ENCODE measurements at places on chromosomes 5 and 9.

DNA sequence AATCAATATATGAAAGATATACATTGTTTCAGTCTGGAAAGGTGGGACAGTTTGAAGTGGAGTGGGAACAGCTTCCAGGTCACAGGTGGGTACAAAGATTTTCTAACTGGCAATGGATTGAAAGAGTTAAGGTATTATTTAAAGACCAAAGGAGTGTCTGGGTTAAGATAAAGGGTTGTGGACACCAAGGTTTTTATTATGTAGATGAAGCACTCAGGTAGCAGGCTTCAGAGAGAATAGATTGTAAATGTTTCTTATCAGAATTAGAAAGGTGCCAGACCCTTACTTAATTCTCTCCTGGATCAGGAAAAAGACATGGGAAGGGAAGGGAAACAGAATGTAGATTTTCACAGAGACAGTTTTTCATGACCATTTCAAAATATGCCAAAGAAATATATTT lies 1174.8 kb downstream of the MAT2B start:
- no peak for DNase-seq

DNA sequence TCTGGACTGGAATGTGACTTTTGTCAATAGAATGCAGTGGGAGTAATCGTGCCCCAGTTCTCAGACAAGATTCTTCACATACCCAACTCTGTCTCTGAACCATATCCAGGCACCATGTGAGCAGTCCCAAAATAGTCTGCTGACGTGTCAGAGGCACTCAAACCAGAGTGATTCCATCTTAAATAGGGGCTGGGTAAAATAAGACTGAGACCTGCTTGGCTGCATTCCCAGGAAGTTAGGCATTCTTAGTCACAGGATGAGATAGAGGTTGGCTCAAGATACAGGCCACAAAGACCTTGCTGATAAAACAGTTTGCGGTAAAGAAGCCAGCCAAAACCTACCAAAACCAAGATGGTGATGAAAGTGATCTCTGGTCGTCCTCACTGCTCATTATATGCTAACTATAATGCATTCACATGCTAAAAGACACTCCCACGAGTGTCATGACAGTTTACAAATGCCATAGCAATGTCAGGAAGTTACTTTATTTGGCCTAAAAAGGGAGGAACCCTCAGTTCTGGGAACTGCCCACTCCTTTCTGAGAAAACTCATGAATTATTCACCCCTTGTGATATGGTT lies 16.9 kb upstream of the PLCXD3 start:
- DNase-seq = no peak

DNA sequence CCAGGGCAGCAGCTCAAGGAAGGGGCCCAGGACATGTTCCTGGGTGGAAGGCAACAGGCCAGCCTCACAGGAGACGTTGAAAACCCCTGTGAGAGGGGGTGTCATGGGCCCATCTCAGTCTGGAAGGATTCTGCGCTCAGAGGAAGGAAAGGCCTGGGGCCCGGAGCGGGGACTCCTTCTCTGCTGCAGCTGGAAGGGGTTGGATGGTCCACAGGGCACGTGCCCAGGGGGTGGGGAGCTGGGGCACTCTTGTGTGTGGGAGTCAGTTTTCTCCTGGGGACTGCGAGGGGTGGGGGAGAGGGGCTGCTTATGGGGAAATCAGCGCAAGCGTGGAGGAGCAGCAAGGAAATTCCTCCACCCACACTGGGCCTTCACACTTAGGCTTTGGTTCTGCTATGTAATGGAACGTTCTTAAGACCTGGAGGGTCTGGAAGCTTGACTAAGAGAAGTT lies 2.9 kb upstream of the LPCAT1 start:
- no peak for DNase-seq

GRCh38 chr5:67019065-67019845 lies 177.3 kb downstream of the CD180 start:
- DNase-seq = no peak

DNA sequence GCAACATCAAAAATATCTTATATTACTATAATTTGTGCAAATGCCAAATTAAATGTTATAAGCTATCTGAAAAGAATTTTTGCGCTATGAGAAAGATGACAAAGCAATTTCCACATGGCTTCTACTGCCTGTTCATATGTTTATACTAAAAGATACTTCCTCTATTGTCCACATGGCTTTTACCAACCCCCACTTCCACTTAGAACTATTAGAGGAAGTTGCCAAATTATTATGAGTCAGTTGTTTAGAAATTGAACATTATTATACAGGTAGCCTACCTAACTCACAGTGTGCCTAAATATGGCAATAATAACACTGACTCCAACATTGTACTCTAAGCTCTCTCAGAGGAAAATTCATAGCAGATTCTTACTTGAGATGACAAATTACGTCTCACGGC lies 37.6 kb upstream of the SLC27A6 start:
- no peak for DNase-seq

- DNase-seq = no peak
These were observed 102.4 kb downstream of the SMIM23 start for GRCh38 chr5:171888051-171888481.

DNA sequence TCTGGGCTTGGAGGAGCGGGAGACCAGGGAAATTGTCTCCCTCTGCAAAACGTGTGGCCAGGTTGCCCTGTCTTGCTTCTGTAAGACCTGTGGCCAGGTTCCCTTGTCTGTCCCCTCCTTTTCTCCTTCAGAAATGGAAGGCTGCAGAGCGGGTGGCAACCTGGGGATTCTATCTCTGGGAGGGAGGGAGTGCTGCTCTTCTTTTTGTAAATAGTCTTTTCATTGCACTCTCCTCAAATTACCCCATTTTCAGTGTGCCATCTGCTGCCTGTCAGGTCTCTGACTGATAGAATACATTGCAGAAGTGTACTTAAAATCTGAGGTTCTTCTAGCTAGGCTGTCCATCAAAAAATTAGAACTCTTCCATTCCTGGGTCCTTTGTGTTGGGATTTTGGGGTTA lies 126.0 kb downstream of the GABRB2 start:
- no peak for DNase-seq

DNA sequence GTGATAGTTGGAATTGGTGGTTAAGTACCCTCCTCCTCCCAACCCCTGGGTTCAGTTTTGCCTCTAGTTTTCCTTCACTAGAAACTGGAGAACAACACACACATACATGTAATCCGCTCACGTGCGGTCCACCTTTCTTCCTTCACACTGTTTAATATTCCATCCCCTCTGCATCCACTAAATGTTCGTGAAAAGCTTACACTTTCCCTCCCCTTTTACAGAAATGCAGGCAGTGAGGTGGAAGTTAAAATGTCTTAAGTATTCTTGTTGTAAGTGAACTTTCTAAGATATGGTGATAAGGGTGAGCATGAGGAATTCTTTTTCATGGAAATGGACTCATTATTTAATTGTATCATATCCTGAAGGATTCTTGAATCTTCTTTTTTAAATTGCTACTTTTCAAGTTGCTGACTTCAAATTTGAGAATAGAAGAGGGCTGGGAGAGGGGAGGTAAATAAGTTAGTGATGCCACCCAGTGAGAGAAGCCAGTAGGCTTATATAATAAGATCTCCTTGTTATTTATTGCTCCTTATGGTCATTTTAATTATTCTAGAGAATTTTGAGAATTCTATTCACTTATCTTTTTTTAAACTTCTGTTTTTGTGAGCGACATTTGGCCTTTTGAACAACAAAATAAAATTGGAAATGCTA lies 90.2 kb downstream of the TLE4 start:
- DNase-seq = no peak

DNA sequence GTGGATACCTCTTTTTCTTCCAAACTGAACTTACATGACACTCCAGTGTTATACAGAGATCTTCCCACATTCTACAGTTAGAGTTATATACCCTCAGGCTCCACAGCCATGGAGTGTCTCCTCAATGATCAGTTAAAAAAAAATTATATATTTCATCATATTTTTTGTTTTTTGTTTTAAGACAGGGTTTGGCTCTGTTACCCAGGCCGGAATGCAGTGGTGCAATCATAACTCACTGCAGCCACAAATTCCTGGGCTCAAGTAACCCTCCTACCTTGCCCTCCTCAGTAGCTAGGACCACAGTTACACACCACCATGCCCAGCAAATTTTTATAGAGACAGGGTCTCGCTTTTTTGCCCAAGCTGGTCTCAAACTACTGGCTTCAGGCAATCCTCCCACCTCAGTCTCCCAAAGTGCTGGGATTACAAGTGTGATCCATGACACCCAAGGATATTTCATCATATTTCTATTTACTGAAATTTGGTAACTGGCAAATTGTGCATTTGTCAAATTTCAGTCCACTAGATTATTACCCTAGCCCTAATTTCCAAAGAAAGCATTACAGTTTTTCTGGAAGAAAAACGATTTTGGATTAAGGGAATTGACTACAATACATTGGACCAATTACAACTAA lies 18.1 kb upstream of the SCAI start:
- DNase-seq = no peak

DNA sequence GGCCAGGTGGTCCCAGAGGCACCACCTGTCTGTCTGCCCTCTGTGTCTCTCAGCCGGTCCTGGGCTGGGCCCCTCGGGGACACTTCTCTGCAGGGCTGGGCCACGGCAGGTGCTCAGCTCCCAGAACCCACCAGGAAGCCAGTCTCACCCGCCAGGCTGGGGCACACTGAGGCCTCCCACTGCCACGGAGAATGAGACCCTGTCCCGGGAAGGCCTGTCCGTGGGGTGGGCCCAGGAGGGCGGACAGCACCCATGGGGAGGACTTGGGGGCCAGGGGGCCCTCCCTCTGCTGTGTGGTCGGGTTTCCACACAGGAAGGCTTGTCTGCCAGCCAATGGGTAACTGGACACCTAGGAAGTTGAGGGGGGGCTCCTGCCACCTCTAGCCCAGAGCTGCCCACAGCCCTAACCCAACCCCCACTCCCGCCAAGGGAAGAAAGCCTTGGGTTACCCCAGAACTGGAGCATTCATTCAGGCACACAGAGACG lies 4.1 kb upstream of the TUBB4B start:
- DNase-seq = no peak

DNA sequence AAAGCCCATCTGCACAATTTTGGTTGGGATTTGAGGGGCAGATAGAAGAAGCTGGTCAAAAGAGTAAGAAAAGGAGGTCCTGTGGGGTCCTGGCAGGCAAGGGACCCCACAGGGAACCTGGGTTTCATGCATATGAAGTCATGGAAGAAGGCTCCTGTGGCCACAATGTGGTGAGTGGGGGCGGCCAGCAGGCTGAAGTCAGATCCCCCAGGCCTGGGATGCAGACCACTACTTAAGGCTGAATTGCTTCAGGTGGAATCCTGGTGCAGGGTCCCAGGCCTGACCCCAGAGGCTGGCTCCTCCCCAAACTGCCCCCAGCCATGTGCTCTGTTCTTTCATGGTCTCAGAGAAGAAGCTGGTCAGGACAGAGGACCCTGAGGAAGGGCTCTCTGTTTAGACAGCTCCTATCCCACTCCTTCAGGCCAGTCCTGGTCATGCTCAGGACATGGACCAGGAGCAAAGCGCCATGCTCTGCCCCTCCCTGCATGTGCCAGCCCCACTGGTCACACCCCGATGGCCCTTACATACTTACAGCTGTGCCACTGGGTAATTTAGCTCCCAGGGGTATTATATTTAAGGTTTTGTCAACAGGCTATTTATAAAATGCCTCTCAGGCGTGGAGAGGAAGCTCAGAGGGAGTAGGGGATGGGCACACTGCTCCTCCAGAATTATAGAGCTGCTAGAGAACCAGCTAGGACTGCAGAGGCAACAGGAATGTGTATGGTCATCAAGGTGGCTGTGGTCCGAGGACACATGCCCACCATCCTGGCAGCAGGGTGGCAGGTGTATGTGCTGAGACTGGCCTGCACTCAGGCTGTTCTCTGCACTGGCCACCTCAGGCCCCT lies 33.4 kb downstream of the C5orf15 start:
- no peak for DNase-seq

- DNase-seq = no peak
These were observed 329.1 kb downstream of the TMEM38B start for GRCh38 chr9:106023455-106023854.

DNA sequence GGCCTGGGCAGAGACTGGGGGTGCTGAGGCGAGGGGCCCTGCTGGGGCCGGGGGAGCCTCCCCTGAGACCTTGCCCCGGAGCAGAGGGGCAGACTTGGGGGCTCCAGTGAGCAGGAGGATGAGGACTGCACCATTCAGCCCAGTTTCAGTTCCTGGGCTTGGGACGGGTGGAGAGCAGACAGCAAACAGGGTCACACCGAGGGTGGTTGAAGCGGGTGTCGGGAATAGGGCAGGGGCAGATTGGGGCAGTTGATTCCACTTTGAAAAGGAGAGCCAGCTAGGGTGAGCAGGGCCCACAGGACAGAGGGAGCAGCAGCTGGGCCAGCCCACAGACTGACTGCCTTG lies 4.5 kb downstream of the GRK6 start:
- DNase-seq = no peak

- DNase-seq = no peak
These were observed 3.0 kb upstream of the SYNPO start for GRCh38 chr5:150637245-150638052.

DNA sequence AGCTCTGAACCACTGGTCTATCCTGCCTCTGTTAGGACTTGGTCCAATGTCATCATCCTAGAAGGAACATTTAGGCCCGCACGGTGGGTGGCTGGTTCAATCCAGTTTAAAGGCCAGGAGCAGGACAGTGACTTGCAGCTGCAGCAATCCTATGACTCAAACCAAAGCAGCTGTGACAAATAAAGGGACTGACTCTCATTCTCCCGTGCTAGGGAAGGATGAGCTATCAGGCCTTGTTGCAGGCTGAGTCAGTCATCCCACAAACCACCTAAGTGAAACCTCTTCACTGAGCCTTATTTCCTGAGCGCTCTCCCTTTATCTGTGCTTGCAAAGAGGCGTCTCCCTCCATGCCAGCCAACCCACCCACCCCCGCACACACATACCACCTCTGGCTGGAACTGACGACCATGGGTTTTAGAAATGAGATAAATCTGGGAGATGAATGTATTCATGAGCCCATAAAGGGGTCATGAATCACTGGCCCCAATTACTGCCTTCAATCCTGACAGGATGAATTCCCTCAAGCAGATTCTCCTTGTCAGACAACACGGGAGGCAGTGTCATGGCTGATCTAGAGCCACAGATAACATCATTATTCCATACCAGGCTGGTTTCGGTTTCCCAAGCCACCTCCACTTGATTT lies 93.4 kb downstream of the KCNIP1 start:
- DNase-seq = no peak

DNA sequence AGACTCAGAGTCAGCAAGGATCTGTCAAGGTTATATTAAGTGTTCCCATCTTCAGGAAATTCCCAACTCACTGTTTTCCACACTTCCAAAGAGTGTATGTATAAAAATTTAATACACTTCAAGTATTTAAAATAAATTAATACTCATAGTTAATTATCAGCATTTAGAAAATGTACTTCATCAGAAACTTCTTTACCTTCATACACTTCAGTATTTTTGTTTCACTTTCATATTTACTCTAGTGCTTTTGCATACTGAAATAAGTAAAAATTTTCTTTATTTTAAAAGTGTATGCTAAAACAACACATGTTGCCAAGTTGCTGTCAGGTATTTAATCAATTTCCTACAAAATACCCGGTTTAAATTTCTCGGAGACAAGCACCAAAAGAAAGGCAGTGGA lies 16.5 kb downstream of the RICTOR start:
- DNase-seq = no peak

- DNase-seq = no peak
These were observed 23.8 kb downstream of the PHAX start for GRCh38 chr5:126624534-126624933.

- no peak for DNase-seq
These were observed 27.6 kb upstream of the LTC4S start for GRCh38 chr5:179766021-179766725.

- DNase-seq = no peak
These were observed 83.3 kb downstream of the DAPK1 start for GRCh38 chr9:87580941-87581438.

GRCh38 chr9:112091810-112092209 lies 83.3 kb downstream of the SUSD1 start:
- no peak for DNase-seq

All from activated T-cell treated with anti-CD3 and anti-CD28 coated beads for 1 hour (primary cell).